A549 (cell line): ENCODE measurements at places on chromosomes 6 and 20. TPM values are rescaled to one million over a fixed set of nuclear protein-coding genes. Genes with fewer than 3 reads are reported as not detected.

DNA sequence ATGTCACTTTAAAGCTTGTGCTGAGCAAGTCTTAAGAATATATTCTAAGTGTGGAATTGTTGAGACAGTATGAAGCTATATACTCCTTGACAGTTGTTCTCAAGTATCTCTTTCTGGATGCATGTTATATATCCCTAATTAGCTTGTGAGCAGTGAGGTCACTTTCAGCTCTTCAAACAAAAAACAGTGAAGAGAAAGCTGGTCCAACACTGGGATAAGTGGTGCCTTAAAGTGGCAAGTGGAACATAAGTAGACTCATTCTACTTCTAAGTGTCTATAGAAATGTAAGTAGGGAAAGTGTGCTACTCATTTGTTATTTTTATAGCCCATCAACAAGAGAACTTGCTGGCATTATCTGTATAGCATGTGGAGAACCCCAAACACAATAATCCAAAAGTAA lies 133.1 kb upstream of the BACH2 start:
- no peak for DNase-seq

DNA sequence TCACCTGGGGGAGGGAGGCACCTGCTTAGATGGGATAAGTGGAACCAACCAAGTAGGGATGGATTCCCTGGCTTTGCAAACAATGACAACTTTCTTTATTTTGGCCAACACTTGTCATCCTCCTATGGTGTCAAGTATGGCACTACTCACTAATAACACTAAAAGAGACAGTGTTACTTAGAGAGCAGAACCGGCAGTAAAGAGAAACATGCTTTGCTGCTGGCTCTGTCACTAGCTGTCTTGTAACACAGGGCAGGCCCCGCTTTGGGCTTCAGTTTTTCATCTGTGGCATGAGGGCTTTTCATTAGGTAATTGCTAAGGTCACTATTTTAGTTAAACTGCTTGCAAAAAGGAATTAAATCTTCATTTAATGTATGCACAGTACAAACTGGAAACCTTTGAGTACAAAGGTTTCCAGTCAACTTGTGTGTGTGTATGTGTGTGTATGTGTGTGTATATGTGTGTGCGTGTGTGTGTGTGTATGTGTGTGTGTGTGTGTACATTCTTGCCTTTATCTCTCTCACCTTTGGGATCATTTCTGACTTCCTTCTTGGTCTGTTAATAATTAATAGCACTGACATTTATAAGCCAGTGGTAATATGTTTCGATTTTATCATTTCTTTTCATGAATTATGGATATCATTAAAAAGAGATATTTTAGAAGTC lies 64.7 kb downstream of the BTBD3 start:
- DNase-seq, result no peak

DNA sequence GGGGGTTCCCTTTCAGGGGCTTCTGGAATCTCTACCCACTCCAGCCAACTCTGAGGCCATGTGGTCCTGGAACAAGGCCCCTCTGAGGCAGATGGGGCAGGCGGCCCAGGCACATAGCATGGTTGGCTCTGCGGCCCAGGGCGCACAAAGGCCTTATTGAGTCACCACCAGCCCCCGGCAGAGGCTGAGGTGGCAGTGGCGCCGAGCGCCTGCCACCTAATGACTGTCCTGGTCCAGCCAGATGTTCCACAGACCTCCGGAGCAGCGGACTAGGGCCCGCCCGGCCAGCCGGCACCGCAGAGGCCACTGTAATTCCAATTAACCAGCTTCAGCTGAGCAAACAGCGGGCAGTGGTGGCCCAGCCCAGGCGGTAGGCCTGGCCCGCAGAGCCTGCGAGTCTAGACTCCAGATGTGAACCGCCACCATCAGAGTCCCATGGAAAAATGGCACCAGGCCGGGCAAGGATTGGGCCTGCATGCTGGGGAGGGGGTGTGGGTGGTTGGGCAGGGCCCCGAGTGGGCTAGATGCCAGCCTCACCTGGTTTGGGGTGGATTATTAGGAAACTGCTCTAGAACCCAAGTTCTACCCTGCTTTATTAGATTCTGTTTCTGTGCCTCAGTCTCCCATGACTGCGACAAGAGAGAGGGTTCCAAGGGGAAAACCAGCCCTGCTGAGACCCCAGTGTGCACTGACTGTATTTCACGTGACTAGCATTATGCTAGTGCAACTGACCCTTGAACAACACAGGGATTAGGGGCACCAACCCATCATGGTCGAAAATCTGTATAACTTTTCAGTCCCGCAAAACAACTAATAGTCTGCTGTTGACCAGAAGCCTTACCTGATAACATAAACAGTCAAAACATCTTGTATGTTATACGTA lies 34.1 kb upstream of the ID1 start:
- no peak for DNase-seq

GRCh38 chr6:138571585-138572166 lies 72.4 kb upstream of the NHSL1 start:
- DNase-seq, result no peak

DNA sequence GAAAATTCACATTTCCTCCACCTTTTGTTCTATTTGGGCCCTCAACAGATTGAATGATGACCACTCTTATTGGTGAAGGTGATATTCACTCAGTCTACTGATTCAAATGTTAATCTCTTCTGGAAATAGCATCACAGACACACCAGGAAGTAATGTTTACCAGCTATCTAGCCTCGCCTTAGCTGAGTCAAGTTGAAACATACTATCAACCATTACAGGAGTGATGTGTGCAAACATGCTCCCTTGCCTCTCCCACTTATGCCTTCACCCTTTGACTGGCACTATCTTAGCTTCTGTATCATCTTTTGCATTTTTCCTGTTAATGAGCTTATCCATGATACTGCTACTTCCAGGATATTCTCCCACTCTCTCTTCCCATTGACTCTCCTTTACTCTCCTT lies 191.9 kb downstream of the CENPW start:
- DNase-seq, result peak; percentile 14

GRCh38 chr6:169802790-169803189 lies 51.4 kb downstream of the ERMARD start:
- no peak for DNase-seq

DNA sequence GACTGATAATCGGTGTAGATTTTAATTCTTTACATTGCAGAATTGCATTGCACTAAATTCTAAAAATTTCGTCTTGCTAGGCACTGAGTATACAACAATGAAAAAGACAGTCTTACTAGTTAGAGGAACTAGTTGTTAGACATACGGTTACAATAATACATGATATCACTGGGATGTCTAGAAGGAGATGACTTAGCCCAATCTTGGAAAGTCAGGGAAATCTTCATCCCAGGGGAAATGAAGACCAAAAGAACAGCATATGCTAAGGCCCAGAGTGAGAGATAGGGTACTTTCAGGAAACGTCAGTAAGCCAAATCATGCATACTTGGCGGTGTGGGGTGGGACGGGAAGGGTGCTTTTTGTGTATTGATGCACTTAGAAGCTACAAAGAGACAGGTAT lies 901 bp downstream of the CEP57L1 start:
- no peak for DNase-seq

GRCh38 chr20:22502731-22503191 lies 81.6 kb downstream of the FOXA2 start:
- no peak for DNase-seq

DNA sequence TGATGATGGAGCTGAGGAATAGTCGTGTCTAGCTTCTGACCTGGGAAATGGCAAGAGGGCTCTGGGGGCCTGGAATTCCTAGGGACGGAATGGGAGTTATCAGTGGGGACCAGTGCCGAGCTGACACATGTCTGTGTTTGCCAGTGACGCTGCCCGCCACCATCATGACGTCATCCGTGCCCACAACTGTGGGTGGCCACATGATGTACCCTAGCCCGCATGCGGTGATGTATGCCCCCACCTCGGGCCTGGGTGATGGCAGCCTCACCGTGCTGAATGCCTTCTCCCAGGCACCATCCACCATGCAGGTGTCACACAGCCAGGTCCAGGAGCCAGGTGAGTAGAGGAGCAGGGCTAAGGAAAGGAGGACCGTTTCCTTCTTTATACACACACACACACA lies 3.8 kb upstream of the CUL9 start:
- DNase-seq, result no peak

DNA sequence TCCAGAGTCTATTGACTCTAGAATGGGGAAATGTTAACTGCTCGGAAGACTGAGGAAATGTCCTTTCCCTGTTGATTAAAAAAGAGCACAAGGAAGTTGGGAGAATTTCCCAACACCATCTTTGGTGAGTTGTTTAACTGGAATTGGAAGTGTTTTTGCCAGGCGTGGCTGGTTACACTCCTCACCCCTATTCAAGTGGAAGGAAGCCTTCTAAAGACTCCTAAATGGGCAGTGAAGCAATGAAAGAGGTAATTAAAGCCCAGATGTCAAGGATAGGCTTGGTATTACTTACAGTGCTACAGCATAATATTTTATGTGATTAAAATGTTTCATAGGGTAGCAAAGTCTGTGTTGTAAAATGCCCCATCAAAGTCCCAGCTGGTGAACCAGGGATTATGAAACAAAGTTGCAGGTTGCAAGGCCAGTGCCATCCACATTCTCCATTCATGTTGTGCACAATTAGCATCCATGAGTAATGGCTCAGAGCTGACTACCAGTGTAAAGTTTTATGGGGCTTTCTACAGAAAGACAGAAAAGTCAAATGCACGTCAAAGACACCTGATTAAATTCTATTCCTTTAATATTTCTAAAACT lies 52.6 kb downstream of the BTBD3 start:
- no peak for DNase-seq

- DNase-seq, result peak; percentile 62
Measured at GRCh38 chr6:47152666-47153403, 110.7 kb upstream of the ADGRF1 start.

GRCh38 chr6:53802582-53802981 lies 7.8 kb downstream of the LRRC1 start:
- no peak for DNase-seq

GRCh38 chr20:61908057-61909026 lies 157.3 kb downstream of the TAF4 start:
- no peak for DNase-seq

- no peak for DNase-seq
Measured at GRCh38 chr6:25257686-25258348, 21.4 kb upstream of the CARMIL1 start.

- DNase-seq, result no peak
Measured at GRCh38 chr20:13515291-13515690, 123.4 kb downstream of the TASP1 start.

The SAYSD1 gene
- polyA plus RNA-seq, result 7.3 to 8.1 TPM (median 8.0 TPM) in 3 replicates
